ENCODE measurements at places on chromosomes 4 and X.

- no peak for DNase-seq
Measured at GRCh38 chrX:84188320-84188834, 378 bp upstream of the RPS6KA6 start.

GRCh38 chr4:106162278-106162677, 153.7 kb downstream of the TBCK start:
- DNase-seq: no peak

DNA sequence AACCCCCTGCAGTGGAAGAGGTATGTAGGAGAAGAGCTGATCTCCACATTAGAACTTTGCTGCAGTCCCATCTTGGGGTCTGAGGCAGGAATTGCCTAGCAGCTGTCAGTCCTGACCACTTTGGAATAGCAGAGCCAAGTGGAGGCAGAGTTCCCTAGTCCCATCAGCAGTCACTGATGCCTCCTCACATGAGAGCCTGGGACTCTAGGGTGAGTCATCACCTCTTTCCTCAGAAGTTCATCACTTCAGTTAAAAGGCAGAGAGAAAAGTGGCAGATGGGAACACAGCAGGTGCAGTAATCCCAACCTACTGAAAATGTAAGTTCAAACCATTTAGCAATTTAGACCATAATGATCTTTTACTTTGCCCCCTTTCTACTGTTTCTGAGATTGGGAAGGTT, 73.9 kb upstream of the MED14 start:
- no peak for DNase-seq

GRCh38 chr4:21655031-21655430, 293.5 kb downstream of the KCNIP4 start:
- DNase-seq: no peak

- DNase-seq: no peak
Measured at GRCh38 chrX:11375614-11376119, 82.5 kb downstream of the AMELX start.

DNA sequence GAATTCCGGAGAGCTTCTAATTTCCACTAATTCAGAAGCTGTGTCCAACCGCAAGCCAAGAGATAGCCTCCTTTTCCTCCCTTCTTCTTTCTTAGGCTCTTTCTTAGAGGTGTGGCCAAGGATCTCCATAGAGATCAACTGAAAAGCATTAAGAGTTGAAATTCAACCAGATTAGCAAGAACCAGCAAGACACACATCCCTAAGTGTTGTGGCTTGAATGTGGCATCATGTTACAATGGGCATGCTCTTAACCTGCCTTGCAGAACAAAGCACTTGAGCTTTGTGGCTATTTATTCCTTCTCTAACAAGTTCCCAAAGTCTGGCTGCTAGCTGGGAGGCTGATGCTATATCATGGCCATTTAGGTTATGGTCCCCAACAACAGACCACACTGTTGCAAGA, 10.4 kb downstream of the ANOS1 start:
- no peak for DNase-seq

Measured in cortex of kidney (tissue), 1 donor.